ENCODE measurements at places on chromosomes 16 and 17. TPM values are rescaled to one million over a fixed set of nuclear protein-coding genes. Genes with fewer than 3 reads are reported as not detected.

SLFN14 gene
- total RNA-seq = not detected

TNP2 gene
- total RNA-seq = not detected

GRCh38 chr17:76946772-76947135, 78.5 kb downstream of the MGAT5B start:
- DNase-seq = no peak

DNA sequence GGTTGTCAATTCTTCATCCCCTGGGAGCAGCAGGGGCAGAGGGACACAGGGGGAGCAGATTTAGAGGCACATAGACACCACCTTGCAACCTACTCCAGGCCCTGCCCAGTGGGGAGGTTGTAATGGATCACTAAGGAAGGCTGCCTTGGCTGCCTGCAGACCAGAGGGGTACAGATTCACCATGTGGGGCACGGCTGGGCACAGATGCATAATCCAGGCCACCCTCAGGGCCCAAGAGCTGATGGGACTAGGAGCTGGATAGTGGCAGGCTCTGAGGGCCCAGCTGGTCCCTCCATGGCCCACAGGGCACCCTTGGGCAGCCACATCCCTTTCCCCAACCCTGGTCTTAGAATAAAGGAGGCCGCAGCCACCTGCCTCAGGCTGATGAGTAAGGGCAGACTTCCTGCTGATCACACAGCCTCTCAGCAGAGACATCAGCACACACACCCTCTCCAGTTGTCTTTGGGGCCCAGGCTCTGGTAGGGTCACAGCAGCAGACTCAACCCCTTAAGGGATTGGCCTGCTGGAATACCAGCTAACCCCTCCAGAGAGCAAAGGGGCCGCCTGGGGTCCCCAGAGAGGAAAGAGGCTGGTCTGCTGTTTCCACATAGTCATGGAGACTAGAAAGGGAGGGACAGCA, 224.9 kb downstream of the GSG1L start:
- no peak for DNase-seq

Measured in lung microvascular endothelial cell (primary cell).